Kidney (tissue), 22 donors: ENCODE measurements at places on chromosomes 2 and 18.

GRCh38 chr2:31931916-31932315 is 78.9 kb downstream of the MEMO1 start:
- no peaks in the 10 kb centered on the region for H3K36me3 ChIP-seq
- no peak for DNase-seq
- H3K4me3 ChIP-seq, result no peak overlapping the region
- H3K27me3 ChIP-seq, result no peaks in the 10 kb centered on the region

GRCh38 chr2:174786066-174786725 is 21.9 kb upstream of the CHRNA1 start:
- no peak for DNase-seq
- H3K27ac ChIP-seq, result no peak overlapping the region
- no peaks in the 10 kb centered on the region for H3K27me3 ChIP-seq
- H3K4me3 ChIP-seq, result no peak overlapping the region
- no peaks in the 10 kb centered on the region for H3K4me1 ChIP-seq
- H3K36me3 ChIP-seq, result no peaks in the 10 kb centered on the region

DNA sequence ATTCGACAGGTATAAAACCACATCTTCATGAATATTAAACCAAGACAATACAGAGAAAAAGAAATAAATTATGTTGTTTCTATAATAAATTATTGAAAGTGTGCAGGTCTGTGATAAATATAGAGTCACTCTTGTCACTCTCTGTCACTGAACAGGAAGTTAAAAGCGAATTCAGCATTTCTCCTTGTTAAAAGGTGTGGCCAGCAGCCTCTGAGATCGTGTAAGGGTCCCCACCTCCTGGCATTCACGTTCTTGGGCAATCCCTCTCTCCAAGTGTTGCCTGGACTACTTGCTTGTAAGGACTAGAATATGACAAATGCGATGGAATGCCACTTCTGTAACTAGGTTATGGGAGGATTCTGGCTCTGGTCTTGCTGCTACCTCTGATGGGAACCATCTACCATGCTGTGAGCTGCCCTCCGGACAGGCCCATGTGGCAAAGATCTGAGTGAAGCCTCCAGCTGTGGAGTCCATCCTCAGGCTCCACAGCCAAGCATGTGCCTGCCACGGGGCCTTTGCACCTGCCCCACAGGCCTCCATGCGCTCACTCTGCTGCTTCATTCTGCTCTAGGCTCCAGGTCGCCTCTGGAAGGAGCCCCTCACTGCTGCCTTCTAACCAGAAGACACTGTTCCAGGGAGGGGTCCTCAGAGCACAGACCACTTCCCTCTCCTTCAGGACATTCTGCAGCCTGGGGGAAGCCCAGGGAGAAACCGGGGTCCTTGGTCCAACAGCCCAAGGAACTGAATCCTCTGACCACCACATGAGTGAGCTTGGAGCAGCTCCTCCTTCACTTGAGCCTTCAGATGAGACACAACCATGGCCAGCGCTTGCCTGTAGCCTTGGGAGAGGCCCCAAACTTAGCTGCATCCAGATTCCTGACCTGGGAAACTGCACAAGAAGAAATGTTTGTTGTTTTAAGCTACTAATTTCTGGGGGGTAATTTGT is 202.9 kb upstream of the HDAC4 start:
- no peaks in the 10 kb centered on the region for H3K27me3 ChIP-seq
- DNase-seq, result no peak
- H3K4me3 ChIP-seq, result no peak overlapping the region
- H3K36me3 ChIP-seq, result no peaks in the 10 kb centered on the region
- no peaks in the 10 kb centered on the region for H3K4me1 ChIP-seq

DNA sequence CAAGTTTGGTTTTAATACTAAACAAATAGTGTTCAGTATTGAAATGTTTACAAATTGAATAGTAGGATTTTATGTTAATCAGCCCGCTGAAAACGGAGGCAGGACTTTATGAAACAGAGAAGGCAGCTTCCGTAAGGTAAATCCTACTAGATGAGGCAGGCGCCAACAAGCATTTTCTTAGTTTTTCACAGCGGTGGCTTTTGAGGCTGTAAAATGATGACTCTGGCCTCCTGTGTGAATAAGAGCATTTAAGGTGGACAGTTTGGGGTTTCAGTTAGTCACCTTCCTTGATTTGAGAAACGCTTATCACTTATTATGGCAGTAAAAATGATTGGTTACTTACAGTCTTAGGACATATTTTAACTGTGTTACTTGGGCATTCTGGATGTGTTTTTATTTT is 212.9 kb downstream of the PTGR3 start:
- H3K27me3 ChIP-seq, result no peaks in the 10 kb centered on the region
- peaks cover 2% of the 10 kb centered on the region for H3K4me1 ChIP-seq
- no peak for DNase-seq
- no peak overlapping the region for H3K27ac ChIP-seq
